ENCODE measurements at places on chromosomes 1 and 21.

- no peak for DNase-seq
Observed at GRCh38 chr1:31617218-31617915, at the start of gene HCRTR1. Gene HCRTR1, plus strand, starts transcription at chr1:31617689. Its CDS starts 1,504 bp downstream, at chr1:31619193.

DNA sequence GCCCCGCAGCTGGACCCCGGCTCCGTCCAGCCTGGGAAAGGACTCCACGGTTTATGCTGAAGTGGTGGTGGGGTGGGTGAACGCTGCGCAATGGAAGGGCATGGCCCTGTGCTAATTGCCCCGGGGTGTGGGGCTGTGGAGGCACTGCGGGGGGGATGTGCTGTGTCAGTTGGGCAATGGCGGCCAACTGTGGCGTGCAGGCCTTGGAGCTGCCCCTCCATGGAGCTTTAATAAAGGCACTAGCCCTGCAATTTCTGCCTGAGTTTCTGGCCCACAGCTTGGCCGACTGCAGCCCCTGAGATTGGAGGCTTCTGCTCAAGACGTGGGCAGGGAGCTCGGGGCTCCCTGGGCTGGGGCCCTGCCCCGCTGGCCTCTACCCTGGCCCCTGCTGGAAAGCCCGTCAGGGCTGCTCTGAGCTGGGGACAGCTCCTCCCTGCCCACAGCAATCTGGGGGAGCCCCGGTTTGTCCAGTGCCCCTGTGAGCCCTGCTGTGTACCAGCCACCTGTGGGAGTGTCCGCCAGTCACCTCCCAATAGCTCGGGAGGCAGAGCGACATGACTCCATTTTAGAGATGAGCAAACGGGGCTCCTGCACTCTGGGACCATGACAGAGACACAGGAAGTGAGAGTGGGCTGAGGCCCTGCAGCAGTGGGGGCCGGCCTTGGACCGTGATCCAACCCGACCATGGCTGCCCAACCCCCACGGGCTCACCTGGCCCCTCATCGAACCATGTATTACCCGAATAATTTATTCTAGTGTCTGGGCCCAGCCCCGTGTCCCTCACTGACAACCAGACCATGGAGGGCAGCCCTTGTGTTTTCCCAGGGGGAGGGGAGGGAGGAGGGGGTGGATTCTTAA is 8.7 kb upstream of the TNFRSF14 start:
- DNase-seq = no peak

DNA sequence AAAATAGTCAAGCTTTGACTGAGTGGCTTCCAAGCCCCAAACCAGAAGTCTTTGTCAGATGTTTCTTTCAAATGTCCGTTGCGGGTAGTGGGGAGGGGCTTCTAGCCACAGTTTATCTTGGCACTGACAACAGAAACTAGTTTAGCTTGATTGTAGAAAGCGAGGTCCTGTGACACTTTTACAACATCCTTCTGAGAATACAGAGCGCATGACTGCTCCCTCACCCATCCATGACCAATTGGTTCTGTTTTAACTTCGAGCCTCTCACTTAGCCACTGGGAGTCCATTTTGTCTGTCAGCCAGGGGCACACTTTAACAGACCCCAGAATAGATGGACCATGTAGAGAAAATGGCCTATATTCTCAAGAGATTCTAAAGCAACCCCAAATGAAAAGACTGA is 199.2 kb upstream of the ST6GALNAC5 start:
- no peak for DNase-seq

DNA sequence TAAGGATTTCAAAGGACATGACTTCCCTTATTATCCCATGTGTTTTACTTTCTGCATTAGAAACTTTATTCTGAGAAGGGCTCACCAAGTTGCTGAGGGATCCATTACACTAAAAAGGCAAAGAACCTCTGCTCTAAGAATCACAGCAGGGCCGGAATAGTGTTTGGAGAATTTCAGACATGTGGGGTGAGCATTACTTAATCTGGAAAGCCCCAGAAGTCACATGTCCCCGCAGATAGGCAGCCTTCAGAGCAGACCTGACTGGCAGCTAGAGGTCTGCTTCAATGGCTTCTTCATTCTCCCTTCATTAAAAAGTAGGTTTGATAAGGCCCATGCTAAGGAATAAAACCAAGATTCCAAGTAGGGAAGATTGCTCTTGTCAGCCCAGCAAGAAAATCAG is 52.6 kb upstream of the RBM15 start:
- no peak for DNase-seq

- DNase-seq = no peak
Observed at GRCh38 chr1:23037081-23037740, 17.9 kb downstream of the KDM1A start.

GRCh38 chr1:50955116-50955515 is 5.0 kb downstream of the FAF1 start:
- no peak for DNase-seq

GRCh38 chr21:32520875-32521735 is 64.2 kb downstream of the TCP10L start:
- peak; percentile 69 for DNase-seq

DNA sequence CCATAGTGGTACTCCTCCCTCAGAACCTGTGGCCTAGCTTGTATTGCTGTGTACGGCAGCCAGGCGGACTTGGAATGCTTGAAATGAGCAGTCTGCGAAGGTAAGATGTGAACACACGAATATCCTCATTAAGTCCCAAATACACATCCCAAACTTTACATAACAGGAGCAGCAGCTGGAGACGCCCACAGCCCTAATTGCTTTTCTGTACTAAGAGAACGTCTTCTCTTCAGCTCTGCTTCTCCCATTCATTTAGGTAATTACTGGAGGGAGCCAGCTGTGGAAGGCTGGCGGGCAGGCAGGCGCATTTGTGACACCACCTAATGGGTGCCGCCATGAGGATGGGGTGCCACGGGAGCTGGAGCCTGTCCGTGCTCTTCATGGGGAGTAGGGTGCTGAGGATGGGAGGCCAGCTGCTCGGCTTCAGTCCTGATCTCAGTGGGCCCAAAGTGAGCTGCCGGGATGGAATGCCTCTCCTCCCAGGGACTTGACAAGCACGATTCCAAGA is 66.6 kb upstream of the POU3F1 start:
- DNase-seq = no peak

- DNase-seq = no peak
Observed at GRCh38 chr1:72140222-72140621, 142.1 kb downstream of the NEGR1 start.

DNA sequence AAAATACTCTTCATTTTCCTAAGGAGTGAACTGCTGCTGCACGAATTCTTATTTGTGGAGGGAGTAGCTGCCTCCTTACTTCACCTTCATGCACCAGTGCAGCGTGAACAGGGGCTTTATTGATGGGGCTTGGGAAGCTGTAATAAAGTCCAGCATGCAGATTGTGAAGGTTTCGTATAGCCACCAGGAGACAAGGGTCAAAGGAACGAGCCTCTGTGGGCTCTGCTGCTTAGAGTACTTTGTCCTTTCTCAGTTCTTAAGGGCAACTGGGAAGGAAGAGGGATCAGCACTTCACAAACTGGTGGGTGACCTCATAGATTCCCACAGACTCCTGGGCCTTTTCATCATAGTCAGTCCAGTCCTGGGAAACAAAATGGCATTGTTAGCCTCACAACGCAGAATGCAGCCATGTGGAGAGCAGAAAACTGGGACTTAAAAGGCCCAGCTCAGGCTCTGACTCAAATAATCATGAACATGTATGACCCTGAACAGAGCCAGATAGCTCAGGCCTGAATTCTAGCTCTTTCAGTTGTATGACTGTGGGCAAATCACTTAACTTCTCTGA is 6.0 kb downstream of the CZIB start:
- no peak for DNase-seq

- DNase-seq = peak; percentile 20
Observed at GRCh38 chr1:89890085-89890752, 69.4 kb downstream of the LRRC8D start.

GRCh38 chr21:18529254-18529653 is 125.7 kb upstream of the TMPRSS15 start:
- DNase-seq = peak; percentile 39

GRCh38 chr1:230110971-230111370 is 43.9 kb downstream of the GALNT2 start:
- DNase-seq = no peak

DNA sequence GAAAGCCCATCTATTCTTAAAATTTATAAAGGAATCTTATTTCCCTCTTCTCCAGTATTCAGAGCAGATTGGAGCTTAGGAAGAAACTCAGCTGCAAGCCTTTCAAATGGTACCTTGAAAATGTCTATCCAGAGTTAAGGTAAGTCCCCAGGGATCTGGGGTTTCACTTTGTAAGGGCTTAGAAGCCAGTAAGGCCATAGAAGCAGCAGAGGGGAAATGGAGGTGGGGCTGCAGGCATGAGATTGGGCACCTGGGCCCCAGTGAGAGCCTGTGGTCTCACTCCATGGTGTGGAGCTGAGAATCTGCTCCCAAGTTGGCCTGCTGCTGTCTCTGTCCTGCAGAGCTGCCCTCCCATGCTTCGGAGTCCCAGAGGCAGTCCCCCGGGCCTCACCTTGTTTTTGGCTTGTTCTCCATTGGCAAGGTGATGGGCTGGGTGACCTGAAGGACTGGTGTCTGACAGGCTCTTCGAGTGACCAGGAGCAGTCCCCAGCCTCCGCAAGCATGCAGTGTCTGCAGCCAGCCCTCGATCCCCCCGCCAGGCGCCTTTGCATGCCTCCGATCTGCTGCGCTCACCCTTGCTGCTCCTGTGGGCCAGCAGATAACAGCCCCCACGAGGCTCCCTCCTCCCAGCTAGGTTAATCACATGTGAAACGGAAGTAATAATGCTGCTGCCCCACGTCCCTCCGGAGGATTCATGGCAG is 163.1 kb downstream of the PGBD5 start:
- DNase-seq = no peak

DNA sequence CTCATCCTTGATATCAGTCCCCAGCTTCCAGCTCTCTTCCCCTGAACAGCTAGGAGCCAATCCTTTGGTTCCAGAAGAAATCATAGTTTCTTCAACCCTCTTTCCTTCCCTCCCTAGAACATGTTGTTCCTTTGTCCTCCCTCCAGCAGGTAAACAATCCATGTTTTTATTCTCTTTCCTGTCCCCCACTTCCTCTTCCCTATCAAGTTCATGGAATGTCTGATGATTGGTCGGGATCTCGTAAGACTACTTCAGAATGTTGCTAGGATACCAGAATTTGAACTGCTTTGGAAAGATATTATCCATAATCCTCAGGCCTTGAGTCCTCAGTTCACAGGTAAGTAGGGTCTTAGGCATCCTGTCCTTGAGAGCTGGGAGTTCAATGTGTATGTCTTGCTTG is 23.1 kb upstream of the SLC27A3 start:
- no peak for DNase-seq

- DNase-seq = no peak
Observed at GRCh38 chr1:162892906-162893611, 32.1 kb upstream of the CCDC190 start.

DNA sequence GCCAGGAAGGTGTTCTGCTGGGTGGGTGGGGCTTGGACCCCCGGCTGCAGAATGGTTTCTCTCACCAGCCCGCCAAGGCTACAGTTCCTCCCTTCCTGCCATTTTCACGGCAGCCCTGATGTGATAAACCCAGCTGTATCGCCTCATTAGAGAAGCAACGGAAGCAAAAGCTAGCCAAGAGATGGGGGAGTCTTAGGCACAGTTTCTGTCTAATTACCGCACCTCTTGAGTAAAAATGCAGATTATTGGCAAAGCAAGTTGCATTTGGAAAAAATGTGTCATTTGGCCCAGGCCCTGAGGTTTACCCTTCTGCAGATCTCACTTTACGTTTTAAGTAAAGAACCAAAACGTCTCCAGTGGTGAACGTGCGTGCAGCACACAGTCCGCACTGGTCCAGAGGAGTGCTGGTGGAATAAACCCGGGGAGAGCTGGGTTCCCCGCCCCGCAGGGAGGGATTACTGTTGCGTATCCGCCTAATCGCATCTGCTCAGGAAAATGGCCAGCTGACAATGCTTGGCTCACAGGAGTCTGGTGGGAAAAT is 109.9 kb downstream of the GALNT2 start:
- DNase-seq = peak; percentile 93

- no peak for DNase-seq
Observed at GRCh38 chr1:36555041-36555440, 72.3 kb upstream of the CSF3R start.

- DNase-seq = peak; percentile 76
Observed at GRCh38 chr21:38989745-38990423, 184.2 kb downstream of the ETS2 start.

GRCh38 chr1:113991467-113991997 is 12.3 kb downstream of the OLFML3 start:
- DNase-seq = no peak

DNA sequence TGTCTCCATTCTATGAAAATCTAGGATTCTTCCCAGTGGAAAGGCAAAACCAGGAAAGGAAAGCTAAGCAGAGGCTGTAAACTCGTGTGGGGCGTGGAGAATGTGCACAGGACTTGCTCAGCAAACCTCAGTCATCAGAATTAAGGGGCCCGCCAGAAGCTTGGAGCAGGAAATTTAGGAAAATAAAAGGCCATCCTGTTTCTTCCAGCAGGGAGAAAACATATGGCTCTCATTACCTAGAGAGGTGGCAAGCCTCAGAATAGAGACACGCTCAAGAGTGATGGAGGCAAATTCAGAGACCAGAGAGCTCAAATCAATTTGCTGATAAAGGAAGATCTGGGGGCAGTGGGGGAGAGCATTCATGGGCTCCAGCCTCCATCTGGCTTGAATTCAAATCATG is 151.9 kb upstream of the KLHDC7A start:
- no peak for DNase-seq

- DNase-seq = peak; percentile 17
Observed at GRCh38 chr1:89519779-89520358, 4.8 kb upstream of the LRRC8B start.

DNA sequence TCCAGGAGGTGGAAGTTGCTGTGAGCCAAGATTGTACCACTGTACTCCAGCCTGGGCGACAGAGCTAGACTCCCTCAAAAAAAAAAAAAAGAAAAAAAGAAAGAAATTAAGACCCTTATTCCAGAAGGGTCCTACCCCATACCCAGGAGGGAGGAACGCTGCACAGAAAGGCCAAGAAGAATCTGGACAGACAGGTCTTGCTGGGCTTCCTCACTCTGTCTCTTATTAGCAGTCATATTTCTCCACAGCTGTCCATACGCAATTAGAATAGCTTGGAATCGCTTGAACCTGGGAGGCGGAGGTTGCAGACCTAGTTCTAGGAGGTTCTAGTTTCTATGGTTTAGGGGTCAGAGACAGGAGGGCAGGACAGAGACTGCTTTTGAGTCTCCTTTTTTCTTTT is 3.2 kb upstream of the PAQR7 start:
- no peak for DNase-seq

- no peak for DNase-seq
Observed at GRCh38 chr1:221611656-221612046, 130.2 kb downstream of the DUSP10 start.

GRCh38 chr1:47824716-47825115 is 172.5 kb downstream of the TRABD2B start:
- DNase-seq = no peak

Data from BE2C (cell line).